ENCODE measurements at places on chromosomes 13 and 19.

- DNase-seq: no peak
These were observed 87.8 kb downstream of the ZIC5 start for GRCh38 chr13:99883805-99884204.

GRCh38 chr13:114145722-114146121 is 13.3 kb upstream of the RASA3 start:
- no peak for DNase-seq

GRCh38 chr19:11025445-11025844 is 63.8 kb upstream of the LDLR start:
- DNase-seq: no peak

GRCh38 chr13:110661256-110661655 is 44.7 kb downstream of the CARS2 start:
- DNase-seq: no peak

- peak; percentile 88 for DNase-seq
These were observed at the start of gene ZNF880 for GRCh38 chr19:52369559-52370340. TSS of gene ZNF880 (plus strand) at chr19:52369923. CDS start at chr19:52369966, 43 bp downstream.

GRCh38 chr19:35628565-35629331 is at the start of gene RBM42:
TSS of gene RBM42 (plus strand) at chr19:35629036. CDS start at chr19:35629154, 118 bp downstream.
- DNase-seq: peak; percentile 95

DNA sequence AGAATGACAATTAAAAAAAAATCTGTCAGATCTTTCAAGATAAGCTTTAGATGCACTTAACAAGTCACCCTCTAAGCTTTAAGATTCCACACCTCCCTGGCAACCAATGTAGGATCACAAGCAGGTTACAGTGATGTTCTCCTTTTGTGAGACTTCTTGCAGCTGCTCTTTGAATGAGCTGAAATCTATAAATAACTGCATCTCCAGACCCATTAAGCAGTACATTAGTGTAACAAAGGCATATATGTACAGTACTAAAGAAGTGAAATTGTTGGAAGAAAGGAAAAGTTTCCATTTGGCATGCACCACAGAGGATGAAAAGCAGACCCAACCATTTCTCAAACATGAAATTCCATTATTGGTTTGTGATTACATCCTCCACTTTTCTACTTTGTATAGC is 364.7 kb downstream of the ENOX1 start:
- no peak for DNase-seq

DNA sequence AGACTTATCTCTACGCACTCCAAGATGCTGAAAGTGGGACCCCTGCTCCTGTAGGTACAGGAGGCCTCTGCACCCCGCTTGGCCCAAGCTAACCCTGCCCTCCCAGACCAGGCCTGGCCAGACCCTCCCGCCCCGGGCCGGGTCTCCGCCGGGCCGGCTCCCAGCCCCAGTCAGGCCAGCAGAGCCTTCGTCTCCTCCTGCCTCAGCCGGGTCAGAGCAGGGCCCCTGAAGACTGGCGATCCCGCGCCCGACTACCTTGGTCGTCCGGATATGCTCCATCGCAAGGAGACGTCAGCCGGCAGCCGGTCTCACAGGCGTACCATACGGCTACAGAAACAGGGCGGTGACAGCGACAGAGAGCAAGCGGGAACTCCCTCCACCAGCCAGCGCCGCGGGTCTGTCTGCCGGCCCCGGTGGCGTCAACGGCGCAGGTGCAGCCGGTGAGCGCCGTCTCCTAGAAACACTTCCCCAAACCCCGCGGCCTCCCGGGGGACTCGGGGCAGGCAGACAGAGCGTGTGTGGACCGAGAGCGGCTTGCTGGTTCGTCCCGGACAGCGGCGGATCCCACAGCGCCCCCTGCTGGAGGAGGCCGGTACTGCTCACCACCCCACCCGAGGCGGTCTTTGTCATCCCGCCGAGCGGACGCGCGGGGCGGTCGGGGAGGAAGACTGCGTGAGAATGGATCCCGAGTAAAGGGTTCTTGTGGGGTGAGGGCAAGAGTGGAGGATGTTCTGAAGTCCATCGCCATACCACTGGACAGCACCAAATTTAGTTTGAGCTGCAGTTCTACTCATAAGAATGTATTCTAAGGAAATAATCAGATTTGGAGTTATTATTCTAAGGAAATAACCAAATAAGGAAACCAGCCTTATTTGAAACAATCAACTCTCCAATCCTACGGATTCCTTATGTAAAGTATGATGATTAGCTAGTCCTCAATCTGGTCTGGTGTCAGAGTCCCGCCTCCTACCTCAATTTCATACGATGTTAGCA is at the start of gene MTMR6:
Gene MTMR6 (minus strand): TSS at position 520 of the 993 bp plus-strand sequence. CDS start 241 bp downstream, at position 279.
- peak; percentile 75 for DNase-seq

DNA sequence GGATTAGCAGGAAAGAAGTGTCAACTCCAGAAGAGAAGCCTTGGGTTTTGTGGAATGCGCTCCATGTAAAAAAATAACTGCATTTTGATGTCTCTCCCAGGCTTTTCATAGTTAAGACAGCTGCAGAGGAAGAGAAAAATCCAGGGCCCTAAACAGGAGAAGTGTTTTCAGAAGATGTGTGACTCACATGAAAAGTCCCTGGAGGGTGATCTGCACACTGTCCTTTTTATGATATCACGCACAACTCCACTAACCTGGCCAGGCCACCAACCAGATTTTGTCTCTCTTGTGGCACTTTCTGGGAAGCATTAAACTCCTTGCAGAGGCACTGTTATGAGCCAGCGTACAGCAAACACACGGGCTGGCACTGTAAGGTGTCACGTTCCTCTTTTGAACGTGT is 267.3 kb downstream of the FGF9 start:
- DNase-seq: no peak

- DNase-seq: no peak
These were observed 17.7 kb downstream of the GPC6 start for GRCh38 chr13:93244141-93244917.

DNA sequence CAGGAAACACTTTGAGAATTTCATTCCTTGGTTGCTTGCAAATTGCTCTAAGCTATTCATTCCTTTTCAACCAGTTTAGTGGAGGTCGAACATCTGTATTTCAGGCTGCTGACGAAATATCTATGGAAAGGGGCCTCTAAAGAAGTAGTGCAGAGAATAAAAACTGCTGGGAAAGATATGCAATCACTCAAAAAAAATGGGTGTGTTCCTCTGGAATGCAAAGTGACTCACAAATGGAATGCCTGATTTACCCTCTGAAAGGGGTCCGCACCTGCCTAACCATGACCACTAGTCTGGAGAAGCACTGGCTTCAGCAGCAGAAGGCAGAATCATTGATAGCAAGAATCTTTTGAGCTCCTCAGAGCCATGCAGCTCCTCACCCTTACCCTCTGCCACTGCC is 129.4 kb downstream of the PCDH9 start:
- no peak for DNase-seq

DNA sequence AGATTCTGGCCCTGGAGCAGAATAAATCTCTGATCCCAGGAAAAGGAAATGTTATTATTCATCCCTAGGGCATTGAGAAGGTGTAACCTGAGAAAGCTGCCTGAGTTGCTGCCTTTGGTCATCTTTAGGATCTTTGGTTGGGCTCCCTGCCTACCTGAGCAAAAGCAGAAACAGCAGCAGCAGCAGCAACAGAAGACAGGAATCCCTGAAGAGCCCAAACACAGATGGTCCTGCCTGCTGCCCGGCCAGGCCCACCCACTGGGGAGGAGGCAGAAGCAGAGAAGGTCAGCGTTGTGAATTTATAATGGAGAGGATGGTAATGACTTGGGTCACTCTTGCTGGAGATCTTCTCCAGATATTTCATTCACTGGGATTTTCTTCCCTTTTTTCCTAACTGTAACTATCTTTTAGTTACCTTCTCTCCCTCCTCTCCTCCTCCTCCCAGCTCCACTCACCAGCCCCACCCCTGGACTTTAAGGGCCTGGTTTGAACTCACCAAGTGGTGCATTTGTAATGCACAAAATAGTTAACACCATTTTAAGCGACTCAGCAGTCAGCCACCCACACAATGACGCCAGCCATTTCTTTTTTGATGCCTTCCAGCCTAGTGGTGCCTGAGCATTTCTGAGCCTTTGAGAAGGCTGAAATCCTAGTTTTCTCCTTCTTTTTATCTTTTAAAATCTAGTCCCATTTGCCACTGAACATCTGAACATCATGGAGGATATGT is 91.7 kb downstream of the HSPH1 start:
- no peak for DNase-seq

DNA sequence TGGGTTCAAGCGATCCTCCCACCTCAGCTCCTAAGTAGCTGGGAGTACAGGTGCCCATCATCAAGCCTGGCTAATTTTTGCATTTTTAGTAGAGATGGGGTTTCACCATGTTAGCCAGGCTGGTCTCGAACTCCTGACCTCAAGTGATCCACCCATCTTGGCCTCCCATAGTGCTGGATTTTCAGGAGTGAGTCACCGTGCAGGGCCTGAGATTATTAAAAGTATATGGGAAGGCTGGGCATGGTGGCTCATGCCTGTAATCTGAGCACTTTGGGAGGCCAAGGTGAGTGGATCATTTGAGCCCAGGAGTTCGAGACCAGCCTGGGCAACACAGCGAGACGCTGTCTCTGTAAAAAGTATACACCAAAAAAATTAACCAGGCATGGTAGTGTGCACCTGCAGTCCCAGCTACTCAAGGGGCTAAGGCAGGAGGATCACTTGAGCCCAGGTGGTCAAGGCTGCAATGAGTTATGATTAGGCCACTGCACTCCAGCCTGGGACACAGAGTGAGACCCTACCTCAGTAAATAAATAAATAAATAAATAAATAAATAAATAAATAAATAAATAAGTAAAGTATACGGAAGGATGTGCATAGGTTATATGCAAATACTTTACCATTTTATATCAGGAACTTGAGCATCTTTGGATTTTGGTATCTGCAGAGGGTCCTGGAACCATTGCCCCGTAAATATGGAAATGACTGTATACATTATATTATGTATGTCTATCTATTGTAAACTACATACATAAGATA is 854 bp downstream of the IL12RB1 start:
- DNase-seq: no peak

DNA sequence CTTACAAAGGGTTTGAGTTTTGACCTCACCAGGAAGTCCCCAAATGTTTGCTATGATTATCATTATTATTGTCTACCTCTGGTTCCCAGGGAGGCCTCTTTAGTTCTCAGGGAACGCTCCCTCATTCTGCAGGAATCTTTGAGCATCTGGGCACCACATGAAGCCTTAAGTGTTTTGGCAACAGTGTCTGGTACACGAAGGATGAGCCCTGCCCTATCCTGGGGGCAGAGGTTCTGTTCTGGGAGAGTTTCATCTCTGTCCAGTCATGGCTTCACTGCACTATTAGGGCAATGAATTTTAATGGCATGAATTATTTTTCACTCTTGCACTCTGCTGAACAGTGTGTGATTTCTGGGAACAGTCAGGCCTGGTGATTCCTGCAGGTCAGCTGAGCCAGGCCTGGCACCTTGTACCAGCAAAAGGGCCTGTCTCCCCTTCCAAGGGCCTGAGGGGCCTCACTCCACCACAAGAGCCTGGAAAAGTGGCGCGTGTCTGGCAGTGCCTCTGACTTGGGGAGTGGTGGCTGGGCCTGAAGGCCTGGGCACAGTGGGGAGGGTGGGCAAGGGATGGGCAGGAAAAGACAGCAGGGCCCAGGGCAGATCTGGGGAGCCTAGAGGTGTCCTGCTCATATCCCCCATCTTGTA is 4.6 kb downstream of the FAM187B start:
- no peak for DNase-seq

DNA sequence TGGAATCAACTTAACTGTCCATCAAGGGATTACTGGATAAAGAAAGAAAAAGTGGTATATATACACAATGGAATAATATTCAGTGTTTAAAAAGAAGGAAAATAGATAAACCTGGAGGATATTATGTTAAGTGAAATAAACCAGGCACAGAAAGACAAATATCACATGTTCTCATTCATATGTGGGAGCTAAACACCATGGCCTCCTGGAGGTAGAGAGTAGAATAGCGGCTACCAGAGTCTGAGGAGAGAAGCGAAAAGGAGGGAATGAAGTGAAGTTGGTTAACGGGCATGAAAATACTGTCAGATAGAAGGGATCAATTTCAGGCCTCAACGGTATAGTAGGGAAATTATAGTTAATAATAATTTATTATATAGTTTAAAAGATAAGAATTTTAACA is 147.5 kb upstream of the OBI1 start:
- DNase-seq: no peak

DNA sequence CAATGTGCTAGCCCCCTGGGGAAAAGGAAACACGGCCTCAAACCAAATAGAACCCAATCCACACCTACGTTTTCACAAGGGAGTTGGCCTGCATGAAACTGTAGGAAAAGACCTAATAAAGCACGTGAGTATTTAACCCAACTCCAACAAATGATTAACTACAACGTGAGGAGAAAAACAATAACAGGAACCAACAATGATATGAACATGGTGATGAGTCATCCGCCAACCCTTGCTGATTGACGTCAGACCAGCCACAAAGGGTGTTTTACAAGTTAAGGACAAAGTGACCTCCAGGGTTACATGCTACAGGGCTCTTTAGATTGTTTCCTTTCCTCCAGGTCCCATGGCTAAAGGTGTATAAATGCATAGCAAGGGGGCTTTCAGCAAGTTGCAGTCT is 460.5 kb downstream of the COG6 start:
- no peak for DNase-seq

- DNase-seq: no peak
These were observed 52.8 kb downstream of the MYCBP2 start for GRCh38 chr13:77274126-77274525.

DNA sequence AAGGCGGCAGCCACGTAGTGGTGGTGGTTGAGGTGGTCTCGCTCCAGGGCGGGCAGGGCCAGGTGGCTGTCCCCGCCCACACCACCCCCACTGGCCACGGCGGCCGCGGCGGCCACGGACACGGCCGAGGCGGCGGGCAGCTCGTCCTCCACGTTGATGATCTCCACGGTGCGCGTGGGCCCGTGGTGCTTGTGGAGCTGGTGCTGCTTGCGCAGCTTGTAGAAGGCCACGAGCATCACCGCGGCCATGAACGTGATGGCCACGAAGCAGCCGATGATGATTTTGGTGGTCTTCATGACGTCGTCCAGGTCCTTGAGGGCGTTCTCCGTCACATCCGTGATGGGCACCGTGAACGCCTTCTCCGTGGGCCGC is 4.0 kb upstream of the ASPDH start:
- no peak for DNase-seq

- DNase-seq: no peak
These were observed 765.2 kb downstream of the SLITRK1 start for GRCh38 chr13:83117046-83117445.

- DNase-seq: no peak
These were observed 368.8 kb upstream of the TSHZ3 start for GRCh38 chr19:31718032-31718431.

- DNase-seq: no peak
These were observed 211.9 kb downstream of the NALCN start for GRCh38 chr13:101204270-101205020.

DNA sequence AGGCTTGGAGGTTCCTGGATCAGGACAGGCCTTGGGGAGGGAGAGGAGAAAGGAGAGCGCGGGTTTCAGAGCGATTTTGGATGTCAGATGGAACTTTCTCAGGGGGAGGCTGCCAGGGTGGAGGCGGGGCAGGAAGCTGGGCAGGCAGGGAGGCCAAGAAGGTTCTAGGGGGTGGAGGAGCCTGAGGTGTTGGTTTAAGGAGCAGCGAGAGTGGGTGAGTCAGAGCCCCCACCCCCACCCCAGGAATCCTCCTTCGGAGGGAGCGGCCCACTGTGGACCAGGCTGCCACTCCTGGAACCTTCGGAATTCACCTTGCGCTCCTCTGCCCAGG is 15.9 kb upstream of the NOP53 start:
- DNase-seq: no peak

GRCh38 chr13:50456111-50456510 is 387.4 kb downstream of the DLEU7 start:
- DNase-seq: no peak

- no peak for DNase-seq
These were observed 4.3 kb upstream of the DUXA start for GRCh38 chr19:57171551-57172081.

GRCh38 chr13:49502954-49503353 is 7.2 kb downstream of the PHF11 start:
- DNase-seq: no peak
